Bone marrow (tissue), 2 donors: ENCODE measurements at places on chromosomes 6 and 20.

- DNase-seq: peak; percentile 42
Observed at GRCh38 chr6:3751730-3752530, 417 bp upstream of the PXDC1 start.

DNA sequence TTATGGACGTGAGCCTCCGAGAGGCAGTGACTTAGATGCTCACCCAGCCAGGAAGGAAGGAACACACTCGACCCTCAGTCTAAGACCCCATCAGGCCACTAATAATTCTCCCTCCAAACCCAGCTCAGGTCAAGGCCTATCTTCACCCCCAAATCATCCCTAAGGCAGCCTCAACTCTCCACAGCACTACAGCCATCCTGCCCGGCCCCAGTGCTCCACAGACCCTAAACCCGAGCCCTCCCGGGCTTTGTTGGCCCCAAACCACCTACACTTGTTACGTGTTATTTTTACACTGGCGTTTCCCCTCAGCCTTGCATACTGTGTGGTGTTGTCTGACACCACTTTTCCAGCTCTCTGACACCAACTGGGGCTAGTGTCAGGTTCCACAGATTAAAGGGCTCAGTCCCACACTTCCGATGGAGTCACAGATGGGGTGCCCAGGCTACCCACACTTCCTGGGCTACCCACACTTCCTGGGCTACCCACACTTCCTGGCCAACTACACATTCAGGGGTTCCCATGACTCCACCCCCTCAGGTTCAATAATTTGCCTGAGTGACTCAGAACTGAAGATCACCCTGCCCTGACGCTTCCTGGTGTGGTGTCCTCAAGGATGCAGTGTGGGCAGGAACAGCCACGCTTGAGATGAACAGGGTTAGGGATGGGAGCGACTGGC is 25.3 kb downstream of the RBCK1 start:
- DNase-seq: no peak

GRCh38 chr6:130293800-130294199 is 71.0 kb upstream of the SAMD3 start:
- no peak for DNase-seq

GRCh38 chr6:169972736-169973135 is 221.3 kb downstream of the ERMARD start:
- DNase-seq: no peak

DNA sequence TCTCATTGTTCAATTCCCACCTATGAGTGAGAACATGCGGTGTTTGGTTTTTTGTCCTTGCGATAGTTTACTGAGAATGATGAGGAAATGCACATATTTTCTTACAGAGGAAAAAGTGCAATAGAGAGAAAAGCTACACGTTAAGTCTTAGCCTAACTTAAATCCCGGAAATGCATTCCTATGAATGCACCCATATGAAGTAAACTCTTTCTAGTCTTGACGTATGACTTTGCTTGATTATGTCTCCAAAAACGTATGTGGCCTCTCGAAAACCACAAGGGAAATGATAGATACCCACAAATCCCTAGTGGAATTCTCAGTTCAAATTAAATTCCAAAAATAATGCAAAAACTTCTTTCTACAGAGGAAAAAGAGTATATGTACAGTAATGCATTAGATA is 90.7 kb upstream of the SASH1 start:
- no peak for DNase-seq

DNA sequence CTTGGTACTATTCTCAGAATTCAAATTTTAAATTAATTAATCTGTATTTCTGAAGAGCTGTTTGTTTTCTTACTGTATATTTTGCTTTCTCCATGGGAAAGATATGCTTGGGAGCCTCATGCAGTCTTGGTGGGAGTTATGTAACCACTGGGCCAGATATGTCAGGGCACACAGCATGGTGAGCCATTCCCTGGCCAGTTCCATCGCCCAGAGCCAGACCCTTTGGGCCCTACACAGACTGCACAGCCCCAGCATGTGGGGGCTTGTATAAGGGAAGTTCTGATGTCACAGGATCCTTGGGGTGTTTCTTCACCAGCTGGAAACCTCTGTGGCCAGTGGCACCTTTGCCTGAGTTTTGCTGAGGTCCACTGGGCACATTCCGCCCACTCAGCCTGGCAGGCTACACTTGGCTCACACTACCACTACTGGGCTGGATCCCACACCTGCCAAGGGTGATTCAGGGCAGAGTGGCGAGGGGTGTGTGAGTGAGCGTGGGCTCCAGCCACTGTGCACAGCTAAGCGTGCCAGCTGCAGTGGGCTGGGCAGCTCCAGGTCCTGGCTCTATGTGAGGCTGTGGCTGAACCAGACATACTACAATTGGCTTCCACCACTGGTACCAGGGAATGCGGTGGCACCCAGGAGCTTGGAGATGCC is 293.5 kb downstream of the ARHGAP18 start:
- DNase-seq: no peak

DNA sequence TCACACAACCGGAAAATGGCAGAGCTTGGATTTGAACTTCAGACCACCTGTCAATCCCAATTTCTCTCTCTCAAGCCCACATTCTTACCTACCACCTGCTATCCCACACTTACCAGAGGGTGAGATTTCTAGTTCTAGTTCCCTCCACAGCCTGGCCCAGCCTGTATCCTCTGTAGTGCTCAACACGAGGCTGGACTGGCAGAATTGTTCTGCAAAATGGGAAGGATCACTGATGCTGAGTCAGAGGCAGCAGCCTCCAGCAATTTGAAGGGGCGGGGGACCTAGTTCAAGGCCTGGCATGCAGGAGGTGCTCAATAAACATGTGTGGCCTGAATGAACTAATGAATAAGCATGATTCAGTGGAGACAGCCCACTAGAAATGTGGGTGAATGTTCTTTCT is 53.6 kb upstream of the TTPAL start:
- DNase-seq: no peak

DNA sequence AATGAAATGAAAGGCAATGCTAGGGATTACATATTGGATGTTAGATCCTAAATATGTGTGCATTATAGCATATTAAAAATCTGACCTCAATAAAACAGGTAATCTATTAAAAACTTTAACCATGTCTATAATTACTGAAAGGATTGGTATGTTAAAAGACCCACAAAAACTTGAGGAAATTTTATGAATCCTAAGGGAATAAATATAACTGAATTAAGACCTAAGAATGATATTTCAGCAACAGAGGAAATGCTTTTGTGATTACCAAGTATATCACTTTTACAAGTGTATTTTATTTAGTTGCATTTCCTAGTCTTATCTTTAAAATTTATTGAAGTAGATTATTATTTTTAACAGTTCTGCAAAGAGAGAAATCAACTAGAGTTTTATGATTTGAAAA is 571.5 kb downstream of the HDGFL1 start:
- DNase-seq: no peak

DNA sequence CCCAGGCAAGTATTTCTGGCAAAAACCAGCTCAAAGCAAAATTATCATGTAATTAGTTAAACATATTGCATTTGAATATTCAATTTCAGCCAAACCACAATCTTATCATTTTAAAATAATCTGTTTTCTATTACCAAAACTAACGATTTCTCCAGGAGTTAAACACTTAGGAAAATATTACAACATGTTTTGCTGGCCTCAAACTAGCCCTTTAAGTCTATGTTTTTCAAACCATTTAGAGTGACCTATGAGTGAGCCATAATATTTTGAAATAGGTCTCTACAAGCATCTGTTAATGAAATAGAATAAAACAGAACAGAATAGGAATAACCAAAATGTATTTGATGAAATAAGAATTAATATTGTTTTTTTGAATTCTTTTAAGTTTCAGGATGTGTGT is 370.9 kb downstream of the COL12A1 start:
- no peak for DNase-seq

DNA sequence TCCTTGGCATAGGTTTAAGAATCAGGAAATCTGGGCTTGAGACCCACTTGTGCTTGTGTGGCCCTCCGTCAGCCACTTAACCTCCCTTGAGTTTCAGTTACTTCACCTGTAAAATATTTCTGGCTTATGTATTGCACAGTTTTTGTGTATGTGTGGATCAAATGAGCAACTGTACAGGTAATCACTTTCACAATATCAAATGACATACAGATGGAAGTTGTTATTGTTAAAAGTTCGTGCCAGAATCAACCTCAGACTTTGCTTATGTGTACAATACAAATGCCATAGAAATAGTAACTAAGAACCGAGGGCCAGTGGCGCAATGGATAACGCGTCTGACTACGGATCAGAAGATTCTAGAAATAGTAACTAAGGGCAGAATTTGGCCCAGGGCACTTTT is 65.6 kb upstream of the KIF13A start:
- DNase-seq: no peak

DNA sequence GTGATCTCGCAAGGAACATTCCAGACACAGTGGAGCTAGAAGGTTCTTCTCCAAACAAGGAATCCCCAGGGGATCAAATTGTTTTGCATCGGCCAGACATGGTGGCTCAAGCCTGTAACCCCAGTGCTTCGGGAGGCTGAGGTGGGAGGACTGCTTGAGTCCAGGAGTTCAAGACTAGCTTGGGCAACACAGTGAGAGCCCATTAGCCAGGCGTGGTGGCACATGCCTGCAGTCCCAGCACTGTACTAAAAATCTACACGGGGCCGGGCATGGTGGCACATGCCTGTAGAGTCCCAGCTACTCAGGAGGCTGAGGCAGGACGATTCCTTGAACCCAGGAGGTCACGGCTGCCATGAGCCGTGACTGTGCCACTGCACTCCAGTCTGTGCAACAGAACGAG is 15.3 kb downstream of the GMEB2 start:
- no peak for DNase-seq

DNA sequence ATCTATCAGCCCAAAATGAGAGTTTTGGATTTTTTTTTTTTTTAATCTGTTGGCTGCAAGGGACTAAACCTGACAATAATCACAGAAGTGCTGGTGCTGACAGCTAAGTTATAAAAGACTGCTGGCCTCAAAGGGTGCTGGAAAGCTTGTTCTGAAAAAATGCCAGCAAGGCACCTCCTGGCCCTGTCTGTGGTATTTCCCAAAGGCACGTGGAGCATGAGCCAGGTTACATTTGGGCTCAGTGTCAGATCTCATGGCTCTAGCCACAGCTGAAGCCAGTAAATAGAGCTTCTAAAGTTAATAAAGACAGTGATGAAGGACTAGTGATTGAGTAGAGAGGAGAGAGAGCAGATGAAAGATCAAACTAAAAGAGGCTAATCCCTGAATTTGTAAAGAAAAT is 178.9 kb downstream of the FUT9 start:
- no peak for DNase-seq

DNA sequence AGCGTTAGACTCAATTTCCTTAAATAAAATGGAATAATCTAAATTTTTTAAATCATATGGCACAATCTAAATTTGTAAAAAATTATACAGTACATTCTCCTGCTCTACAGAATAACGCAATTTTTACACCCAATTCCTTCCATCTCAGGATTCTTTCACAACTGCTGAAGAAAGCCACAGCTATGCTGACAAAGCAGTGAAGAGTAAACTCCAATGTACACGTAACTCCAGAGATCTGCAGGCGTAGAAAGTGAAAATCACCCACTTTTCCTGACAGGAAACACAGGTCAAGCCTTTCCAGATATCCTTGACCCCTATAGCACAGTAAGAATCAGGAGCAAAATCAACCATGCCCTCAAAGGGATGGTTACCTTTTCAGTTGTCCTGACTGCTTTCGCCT is 27.4 kb downstream of the EPHA7 start:
- no peak for DNase-seq

DNA sequence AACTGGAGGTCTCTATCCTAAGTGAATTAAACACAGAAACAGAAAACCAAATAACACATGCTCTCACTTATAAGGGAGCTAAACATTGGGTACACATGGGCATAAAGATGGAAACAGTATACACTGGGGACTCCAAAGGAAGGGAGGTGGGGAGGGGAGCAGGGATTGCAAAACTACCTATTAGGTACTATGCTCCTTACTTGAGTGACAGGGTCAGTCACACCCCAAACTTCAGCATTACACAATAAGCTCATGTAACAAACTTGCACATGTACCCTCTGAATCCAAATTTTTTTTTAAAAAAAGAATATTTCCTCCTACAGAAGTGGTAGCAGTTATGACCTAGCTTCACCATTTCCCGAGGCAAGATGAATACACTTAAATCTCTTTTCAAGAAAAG is 49.5 kb upstream of the MYLIP start:
- no peak for DNase-seq

GRCh38 chr20:44212792-44213191 is 2.2 kb upstream of the OSER1 start:
- no peak for DNase-seq

GRCh38 chr6:15607603-15608002 is 55.2 kb downstream of the DTNBP1 start:
- DNase-seq: no peak

GRCh38 chr6:100176311-100176950 is 182.4 kb upstream of the MCHR2 start:
- DNase-seq: no peak

DNA sequence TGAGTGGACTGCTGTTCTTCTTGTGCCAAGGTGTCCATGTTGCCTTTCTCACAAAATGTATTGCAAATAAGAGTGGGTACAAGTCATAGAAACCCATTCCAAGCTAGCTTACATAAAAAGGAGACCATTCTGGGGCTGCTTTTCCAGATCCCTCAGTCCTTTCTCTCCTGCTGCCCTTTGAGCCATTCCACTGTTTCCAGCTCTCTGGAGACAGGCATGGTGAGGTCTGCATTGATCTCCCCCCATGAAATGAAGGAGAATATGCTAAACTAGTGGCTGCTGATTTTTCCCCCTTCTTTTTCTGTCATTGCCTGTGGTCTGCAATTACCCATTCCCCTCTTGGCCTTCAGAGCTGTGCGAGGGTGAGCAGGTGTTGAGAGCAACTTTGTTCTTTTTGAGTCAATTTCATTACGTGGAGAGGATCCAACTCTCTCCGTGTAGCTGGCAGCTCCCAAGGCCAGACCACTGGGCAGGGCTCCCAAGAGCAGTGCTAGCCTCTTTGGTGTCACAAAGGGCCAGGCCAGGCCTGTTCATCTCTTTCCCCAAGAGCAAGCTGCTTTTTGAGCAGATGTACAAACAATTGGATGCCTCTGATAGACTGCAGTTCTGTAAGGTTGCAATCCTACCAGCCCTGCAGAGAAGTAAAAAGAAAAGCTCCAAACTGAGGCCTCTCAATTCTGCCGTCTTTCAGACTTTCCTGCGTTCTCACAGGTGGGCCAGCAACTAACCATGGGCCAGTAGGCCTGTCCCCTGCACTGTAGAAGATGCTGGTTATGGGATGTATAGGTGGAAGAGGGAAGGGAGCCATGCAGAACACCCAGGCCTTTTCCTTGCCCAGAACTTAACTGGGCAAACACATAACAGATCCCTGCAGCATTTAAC is 96.1 kb upstream of the ARMC2 start:
- no peak for DNase-seq

- DNase-seq: no peak
Observed at GRCh38 chr6:129138739-129139405, 255.9 kb downstream of the LAMA2 start.
